ENCODE measurements at places on chromosomes 3 and 15.

DNA sequence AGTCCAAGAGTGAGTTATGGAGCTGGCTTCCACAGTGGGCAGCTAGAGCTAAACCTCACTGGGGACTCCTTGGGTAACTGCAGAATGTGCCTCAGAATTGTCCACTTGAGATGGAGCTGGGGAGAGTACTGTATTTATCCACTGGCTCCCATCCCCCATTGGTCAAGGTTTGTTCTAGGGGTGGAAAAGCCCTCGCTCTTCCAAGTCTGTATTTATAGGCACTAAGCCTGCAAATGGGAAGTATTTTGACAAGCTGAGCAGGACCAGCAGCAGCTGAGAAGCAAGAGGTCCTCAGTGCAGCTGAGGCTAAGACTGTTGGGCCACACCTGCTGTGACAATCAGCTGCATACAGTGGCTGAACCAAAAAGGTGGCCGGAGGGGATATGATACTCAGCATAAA lies 5.8 kb downstream of the USP13 start:
- no peak for DNase-seq

GRCh38 chr15:28024889-28025250 lies 74.2 kb downstream of the OCA2 start:
- no peak for DNase-seq

- no peak for DNase-seq
Measured at GRCh38 chr3:72568083-72568482, 280.2 kb downstream of the SHQ1 start.

DNA sequence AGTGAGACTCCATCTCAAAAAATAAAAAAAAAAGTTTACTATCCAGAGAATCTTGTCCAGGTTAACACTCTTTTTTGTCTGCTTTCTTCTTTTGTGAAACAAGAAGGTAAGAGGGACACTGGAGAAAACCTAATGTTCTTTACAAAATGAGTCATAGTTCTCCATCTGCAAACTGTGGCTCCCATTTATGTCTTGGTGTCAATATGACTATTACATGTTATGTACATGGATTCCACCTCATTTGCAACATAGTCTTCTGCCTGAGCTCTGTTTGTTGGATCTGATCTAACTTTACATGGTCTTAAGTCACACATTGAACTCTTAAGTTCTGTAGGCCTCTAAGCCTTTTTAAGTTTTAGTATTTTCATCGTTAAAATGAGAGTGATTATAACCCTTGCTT lies 421.2 kb upstream of the TPRG1 start:
- DNase-seq: no peak

DNA sequence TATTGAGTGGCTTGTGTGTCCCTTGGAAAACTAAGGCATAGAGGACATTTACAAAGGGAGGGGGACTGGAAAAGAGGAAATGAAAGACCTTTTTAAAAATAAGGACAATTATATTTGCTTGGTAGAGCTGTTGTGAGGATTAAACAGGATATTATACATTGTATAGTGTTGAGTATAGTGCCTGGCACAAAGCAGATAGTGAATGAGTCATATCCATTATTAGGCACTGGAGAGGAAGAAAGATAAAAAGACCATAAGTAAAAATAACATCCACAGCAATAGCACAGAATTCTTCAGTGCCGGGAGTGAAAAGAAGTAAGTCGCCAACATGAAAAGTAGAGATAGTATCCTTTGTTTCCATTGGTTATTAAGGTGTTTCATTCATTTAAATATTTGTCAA lies 623.3 kb downstream of the PDCD6IP start:
- DNase-seq: no peak

- DNase-seq: no peak
Measured at GRCh38 chr3:65545429-65545828, 493.3 kb downstream of the MAGI1 start.

DNA sequence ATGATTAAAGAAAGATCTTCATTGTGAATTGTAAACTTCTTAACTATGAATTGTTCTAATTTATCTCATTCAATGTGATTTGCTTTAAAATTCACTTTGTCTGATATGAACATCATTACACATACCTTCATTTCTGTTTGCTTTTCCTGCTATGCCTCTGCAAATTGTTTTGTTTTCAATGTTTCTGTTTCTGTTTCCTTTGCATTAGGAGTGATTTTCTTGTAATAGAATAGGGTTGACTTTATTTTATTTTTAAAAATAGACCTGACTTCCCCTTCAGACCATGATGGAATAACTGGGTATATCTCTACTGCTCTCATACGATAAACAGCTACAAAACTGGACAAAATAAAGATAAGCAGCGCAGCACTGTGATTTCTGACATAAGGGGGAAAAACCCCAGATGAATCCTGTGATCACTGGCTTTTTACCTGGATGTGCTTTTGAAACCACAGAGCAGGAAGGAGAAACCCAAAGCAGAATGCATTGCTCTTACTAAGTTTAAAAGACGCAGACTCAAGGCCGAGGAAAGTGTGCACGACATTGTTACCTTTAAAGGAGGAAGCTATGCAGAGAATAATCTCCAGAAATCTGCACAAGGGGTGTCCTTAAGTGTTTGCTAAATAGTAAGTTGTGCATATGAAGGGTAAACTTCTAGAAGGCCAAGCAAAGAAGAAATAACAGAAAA lies 420.2 kb downstream of the TBC1D5 start:
- no peak for DNase-seq

- no peak for DNase-seq
Measured at GRCh38 chr3:172750069-172750367, 508 bp upstream of the ECT2 start.

GRCh38 chr3:146865175-146865755 lies 260.1 kb upstream of the PLSCR5 start:
- DNase-seq: no peak

DNA sequence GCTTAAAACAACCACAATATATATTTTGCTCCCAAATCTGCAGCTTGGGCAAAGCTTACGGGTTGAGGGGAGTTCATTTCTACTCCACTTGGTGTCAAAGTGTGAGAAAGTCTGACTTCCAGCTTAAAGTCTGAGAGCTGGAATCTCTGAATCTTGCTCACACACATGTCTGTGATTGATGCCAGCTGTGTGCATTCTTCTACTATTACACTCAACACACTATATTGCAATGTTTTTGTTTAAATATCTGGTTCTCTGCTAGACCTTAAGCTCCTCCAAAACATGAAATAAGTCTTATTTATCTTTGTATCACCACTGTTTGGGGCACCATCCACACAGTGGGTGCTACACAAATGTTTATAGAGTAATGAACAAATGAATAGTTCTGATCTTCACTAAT lies 36.7 kb upstream of the SECISBP2L start:
- peak; percentile 84 for DNase-seq

DNA sequence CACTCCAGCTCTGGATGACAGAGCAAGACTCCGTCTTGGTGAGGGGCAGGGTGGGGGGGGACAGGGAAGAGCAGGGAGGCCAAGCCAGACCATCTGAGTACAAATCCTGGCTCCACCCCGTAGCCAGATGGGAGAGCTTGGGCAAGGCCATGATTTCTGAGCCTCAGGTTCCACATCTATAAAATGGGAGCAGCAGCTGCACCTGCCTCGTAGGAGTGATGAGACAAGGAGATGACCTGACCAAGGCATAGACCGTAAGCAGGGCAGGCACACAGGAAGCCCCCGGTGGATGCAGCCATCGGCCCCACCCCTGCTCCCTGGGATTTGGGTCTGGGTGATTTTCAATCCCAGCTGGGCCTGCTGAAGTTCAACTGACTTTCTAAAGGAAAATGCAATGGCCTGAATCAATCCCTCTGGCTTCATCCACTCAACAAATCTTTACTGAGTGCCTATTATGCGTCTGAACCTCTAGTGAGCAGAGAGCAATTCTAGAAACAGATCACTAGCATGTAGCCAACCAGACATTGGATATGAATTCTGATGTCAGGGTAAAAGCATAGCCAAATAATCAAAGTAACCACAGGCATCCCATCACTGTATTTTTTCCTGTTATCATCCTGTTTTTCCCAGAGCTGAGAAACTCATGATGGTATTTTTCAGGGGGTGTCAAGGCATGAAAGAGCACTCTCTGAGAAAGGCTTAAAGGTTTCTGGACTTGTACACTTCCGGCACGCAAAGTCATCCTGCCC lies 141.2 kb downstream of the NUP210 start:
- no peak for DNase-seq

- DNase-seq: no peak
Measured at GRCh38 chr3:152350139-152350538, 81.4 kb downstream of the MBNL1 start.

DNA sequence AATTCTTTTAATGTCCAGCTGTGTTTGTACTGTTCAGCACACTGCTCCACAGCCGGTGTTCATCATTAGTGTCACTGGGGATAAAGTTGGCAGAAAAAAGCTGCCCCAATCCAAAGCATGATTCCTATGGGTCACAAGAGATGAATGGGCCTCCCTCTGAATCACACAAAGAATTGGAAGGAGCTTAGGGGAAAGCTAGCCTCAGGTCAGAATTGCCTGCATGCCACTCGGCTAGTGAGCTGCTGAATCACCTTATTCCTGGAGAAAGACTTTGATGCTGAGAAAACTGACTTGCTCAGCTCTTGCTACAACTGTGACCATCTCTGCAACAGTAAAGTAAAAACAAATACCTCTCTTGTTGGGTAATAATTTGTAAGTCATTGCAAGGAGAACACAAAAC lies 3.5 kb downstream of the CCK start:
- peak; percentile 60 for DNase-seq

DNA sequence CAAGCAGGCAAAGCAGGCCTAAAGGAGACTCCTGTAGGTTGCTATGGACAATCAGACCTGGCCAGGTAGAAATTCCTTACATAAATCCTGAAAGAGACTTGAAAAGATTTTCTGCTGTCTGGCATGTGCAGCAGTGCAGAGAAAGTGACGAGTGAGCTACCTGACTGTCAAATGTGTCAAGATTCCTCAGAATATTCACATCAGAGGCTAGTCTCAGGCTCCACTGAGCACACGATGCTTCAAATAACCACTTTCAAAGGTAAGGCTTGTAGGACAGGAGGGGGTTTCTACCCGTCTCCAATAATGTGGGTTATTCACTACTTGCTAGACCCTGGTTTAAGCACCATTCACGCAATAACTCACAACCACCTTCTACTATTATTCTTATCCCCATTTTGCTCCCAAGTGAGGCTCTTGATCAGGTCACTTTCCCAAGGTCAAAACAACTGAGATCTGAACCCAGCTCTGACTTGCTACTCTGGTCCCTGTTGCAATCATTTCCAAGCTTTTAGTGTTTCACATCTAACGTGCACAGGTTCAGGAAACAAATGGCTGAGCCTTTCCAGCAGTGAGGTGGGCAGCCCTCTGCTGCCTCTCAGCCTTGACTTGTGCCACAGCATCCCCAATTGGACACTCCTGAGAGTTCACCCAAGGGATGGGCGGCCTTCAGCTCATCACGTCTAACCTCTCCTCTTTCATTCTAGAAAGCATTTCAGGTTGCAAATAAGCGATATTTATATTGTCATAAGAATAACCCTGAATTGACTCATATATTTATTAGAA lies 329.9 kb upstream of the WNT5A start:
- no peak for DNase-seq

DNA sequence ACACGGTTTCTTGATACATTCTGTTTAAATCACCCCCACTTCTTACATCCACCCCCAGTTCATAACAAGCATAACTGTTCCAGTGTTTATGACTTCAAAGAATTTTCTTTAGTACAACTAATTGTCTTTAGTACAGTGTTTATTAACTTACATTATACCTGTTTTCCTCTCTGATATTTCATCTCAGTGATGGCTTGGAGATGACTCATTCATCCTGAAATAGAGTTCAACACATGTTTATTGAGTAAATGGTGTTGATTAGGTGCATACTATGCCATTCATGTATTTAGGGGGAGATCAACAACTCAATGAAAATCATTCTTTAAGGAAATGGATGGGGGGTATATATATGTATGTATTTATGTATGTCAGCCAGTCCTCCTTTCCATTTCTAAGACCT lies 21.7 kb upstream of the UTS2B start:
- DNase-seq: no peak

- DNase-seq: no peak
Measured at GRCh38 chr15:66724732-66725463, 22.9 kb downstream of the SMAD6 start.

GRCh38 chr15:63041402-63041973 lies 1.1 kb upstream of the TPM1 start:
- DNase-seq: no peak

DNA sequence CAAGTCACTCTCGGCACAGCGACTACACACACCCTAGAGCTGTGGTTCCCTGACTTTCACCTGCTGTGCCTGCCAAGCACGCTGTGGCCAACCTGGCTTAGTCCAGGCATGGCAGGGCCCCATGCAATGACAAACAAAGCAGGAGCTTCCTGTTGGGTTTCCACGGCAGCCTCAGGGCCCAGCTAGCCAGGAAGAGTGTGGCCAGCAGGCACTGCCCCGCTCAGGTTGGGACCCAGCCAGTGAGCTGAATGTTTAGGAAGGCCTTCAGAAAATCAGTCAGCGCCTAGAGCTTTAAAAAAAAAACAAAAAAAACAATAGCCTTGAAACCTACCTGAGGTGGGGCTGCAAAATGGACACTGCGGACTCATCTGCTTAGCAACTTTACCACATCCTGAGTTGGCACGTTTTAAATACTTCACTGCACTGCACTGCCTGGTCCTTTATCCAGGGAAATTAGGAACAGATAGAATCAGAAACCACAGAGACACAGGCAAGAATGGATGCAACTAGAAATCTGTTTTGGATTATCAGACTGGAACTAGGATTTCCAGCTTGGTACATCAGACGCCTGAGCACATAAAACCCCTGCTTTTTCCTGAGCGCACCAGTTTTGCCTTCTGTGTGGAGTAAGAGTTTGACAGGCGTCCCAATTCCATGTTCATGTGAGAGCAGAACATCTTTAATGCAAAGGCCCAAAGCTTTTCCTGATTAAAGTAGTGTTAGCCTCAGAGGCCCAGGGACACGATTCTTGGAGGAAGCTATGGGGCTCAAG lies 36.2 kb upstream of the LDHAL6B start:
- DNase-seq: no peak

GRCh38 chr3:157128771-157129681 lies 30.9 kb downstream of the CCNL1 start:
- no peak for DNase-seq

DNA sequence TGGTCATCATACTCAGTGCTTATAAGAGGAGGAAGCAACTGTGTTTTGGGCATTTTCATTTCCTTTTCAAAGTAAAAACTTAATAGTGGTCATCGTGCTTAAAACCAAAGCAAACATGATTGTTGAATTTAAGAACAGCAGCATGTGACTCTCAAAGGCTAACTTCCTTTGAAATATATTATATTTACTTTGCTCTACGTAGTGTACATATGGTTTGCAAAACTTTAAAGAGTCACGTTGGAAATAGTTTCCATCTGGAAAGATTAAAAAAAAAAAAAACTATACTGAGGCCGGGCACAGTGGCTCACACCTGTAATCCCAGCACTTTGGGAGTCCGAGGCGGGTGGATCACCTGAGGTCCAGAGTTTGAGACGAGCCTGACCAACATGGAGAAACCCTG lies 367.9 kb upstream of the BCHE start:
- DNase-seq: no peak

GRCh38 chr3:56361731-56362130 lies 106.5 kb downstream of the ERC2 start:
- no peak for DNase-seq

- peak; percentile 88 for DNase-seq
Measured at GRCh38 chr15:52018693-52019393, at the start of gene MAPK6. Gene MAPK6 (plus strand): TSS chr15:52019219. CDS start chr15:52046461, 27,242 bp downstream.

Data from AG04450 (cell line).